H9 (cell line): ENCODE measurements at places on chromosomes 12 and 14. TPM values are rescaled to one million over a fixed set of nuclear protein-coding genes. Genes with fewer than 3 reads are reported as not detected.

Gene CLMN
- 7.6 and 8.4 TPM in 2 replicates for total RNA-seq

Gene SRRM4
- 1.1 and 1.4 TPM in 2 replicates for total RNA-seq

Gene TEX22
- total RNA-seq = 0.50 and 0.83 TPM in 2 replicates

- peak overlapping the region; percentile 93 for H3K4me3 ChIP-seq
- H3K27ac ChIP-seq = peak overlapping the region; percentile 44
- peaks cover 3% of the 10 kb centered on the region; the same call in 2 of the 3 replicates for H3K36me3 ChIP-seq
- peak; percentile 63 for DNase-seq
- no peaks in the 10 kb centered on the region for H3K27me3 ChIP-seq
- H3K4me1 ChIP-seq = no peaks in the 10 kb centered on the region; the same call in 1 of the 2 replicates
Measured at GRCh38 chr12:50924439-50925341, 27.7 kb upstream of the HIGD1C start.

- H3K27me3 ChIP-seq = no peaks in the 10 kb centered on the region
- H3K4me1 ChIP-seq = no peaks in the 10 kb centered on the region
- DNase-seq = no peak
- no peak overlapping the region for H3K27ac ChIP-seq
- H3K36me3 ChIP-seq = peaks cover 17% of the 10 kb centered on the region
Measured at GRCh38 chr14:66802962-66803361, 295.0 kb downstream of the GPHN start.

DNA sequence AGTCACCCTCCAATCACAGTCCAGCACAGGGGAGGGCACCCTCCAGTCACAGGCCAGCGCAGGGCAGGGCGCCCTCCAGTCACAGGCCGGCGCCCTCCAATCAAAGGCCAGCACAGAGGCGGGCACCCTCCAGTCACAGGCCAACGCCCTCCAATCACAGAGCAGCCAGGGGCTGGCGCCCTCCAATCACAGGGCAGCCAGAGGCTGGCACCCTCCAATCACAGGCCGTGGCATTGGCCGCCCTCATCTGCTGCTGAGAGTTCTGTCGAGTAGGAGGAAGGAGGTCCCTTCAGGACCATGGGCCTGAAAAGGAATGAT is 26.6 kb downstream of the DDX51 start:
- H3K27ac ChIP-seq = no peak overlapping the region
- no peak overlapping the region for H3K4me3 ChIP-seq

- H3K4me3 ChIP-seq = no peak overlapping the region
- H3K4me1 ChIP-seq = no peaks in the 10 kb centered on the region
- H3K27me3 ChIP-seq = no peaks in the 10 kb centered on the region
Measured at GRCh38 chr14:29390081-29390832, 537.4 kb downstream of the PRKD1 start.

- H3K27ac ChIP-seq = peak overlapping the region; percentile 78
- peaks cover 14% of the 10 kb centered on the region for H3K36me3 ChIP-seq
- H3K27me3 ChIP-seq = no peaks in the 10 kb centered on the region
- no peak for DNase-seq
Measured at GRCh38 chr12:107684029-107684795, 1.4 kb upstream of the PWP1 start.

GRCh38 chr14:101119830-101120571 is 216.5 kb upstream of the RTL1 start:
- DNase-seq = peak; percentile 39
- H3K27ac ChIP-seq = no peak overlapping the region
- H3K4me1 ChIP-seq = no peaks in the 10 kb centered on the region
- H3K36me3 ChIP-seq = no peaks in the 10 kb centered on the region
- no peak overlapping the region; the same call in 2 of the 3 replicates for H3K4me3 ChIP-seq

- H3K36me3 ChIP-seq = no peaks in the 10 kb centered on the region
- H3K4me1 ChIP-seq = no peaks in the 10 kb centered on the region
- no peaks in the 10 kb centered on the region for H3K27me3 ChIP-seq
- H3K27ac ChIP-seq = no peak within 1 kb of the TSS
Measured at GRCh38 chr14:104689109-104689880, at the start of gene INF2. Gene INF2, plus strand, starts transcription at chr14:104689618. Its CDS starts 11,748 bp downstream, at chr14:104701366.

DNA sequence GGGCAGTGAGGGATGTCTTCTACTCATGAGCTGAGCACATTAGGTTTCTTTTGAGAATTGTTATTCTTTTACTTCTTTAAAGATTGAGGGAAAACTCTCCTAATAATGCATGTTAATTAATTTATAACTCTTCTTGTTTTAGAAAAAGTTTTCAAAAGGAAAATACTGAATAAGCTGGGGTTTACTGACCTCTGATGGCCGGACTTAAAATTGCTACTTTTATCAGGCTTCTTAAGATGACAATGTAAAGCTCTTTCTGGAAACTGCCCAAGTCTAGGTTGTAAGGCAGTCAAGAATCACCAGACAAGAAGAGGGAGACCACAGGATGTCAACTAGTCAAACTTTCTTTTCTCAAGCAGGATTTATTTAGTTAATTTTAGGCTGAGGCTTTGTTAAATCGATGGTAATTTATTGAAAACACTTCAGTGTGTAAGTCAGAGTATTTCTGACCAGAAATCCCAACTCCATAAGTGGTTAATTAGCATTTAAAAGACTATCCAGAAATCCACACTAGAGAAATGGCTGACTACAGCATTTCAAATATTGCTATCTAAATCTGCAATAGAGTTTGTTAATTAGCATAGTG is 82.1 kb downstream of the AVPR1A start:
- no peaks in the 10 kb centered on the region for H3K36me3 ChIP-seq
- no peak overlapping the region for H3K27ac ChIP-seq
- H3K27me3 ChIP-seq = no peaks in the 10 kb centered on the region

DNA sequence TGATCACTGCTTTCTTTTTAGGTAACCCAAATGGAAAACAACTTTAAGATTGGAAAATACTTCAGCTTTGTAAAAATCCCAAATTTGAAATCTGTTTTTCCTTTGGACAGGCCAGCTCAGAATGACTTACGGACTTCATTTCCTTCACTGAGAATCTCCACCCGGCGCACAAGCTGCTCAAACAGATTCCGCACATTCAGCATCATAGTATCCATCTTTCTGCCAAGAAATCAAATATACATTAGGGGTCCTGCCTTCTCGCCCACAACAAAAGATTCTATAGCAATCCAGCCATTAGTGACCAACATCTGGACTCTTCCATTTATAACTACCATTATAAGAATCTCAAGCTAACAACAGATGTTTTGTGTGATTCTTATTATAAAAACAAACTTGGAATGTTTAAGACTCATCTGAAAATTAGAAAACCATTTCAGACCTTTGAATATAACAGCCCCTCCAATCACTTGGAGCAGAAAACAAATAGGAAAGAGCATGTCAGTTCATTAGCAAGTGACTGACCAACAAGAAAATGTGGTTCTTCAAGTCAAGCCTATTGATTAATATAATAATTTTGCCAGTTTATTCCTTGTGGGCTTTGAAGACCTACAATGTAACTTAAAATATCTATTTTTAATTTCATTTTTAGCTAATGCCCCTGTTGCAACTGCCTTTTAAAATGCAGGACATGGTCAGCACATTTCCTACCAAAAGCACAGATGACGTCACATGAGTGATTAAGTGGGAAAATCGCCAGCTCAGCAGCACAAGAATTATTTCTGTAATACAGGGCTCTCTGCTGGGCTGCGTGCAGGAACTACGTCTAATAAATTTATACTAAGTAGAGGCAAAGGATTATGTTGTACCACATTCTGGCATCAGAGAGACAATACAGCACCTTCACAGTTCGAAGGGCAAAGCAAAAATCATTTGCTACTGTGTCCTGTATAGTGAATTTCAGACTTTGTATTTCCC is 8.5 kb downstream of the RACGAP1 start:
- H3K4me1 ChIP-seq = no peaks in the 10 kb centered on the region; the same call in 1 of the 2 replicates
- H3K36me3 ChIP-seq = peaks cover 13% of the 10 kb centered on the region; the same call in 2 of the 3 replicates
- no peaks in the 10 kb centered on the region for H3K27me3 ChIP-seq
- H3K27ac ChIP-seq = no peak overlapping the region
- H3K4me3 ChIP-seq = no peak overlapping the region

DNA sequence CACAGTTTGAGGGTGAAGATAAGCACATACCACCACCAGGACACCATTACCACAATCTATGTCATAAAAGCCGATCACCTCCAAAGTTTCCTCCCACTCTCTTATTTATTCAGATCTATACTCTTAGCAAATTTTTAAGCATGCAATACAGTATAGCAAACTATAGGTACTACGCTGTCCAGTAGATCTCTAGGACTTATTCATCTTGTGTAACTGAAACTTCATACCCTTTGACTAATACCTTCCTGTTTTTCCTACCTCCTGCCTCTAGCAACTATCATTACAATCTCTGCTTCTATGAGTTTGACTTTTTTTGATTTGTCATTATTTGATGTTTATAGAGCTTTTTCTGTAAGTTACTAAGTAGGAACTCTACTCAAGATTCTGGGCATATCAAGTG is 84.5 kb upstream of the MANSC4 start:
- H3K4me3 ChIP-seq = no peak overlapping the region
- no peaks in the 10 kb centered on the region for H3K4me1 ChIP-seq
- no peaks in the 10 kb centered on the region for H3K36me3 ChIP-seq
- DNase-seq = no peak
- no peak overlapping the region for H3K27ac ChIP-seq

GRCh38 chr12:76633415-76633814 is 73.8 kb upstream of the OSBPL8 start:
- H3K4me3 ChIP-seq = no peak overlapping the region
- DNase-seq = no peak
- peaks cover 4% of the 10 kb centered on the region; the same call in 1 of the 2 replicates for H3K4me1 ChIP-seq
